Esophagus (tissue), 2 donors: ENCODE measurements at places on chromosomes 11 and 22. TPM values are rescaled to one million over a fixed set of nuclear protein-coding genes. Genes with fewer than 3 reads are reported as not detected.

BACE1 gene
- 6.9 TPM for polyA plus RNA-seq

YDJC gene
- 31.4 TPM for polyA plus RNA-seq

PHRF1 gene
- 13.7 TPM for polyA plus RNA-seq

GGTLC3 gene
- not detected for polyA plus RNA-seq

OR8H3 gene
- not detected for polyA plus RNA-seq

KCNQ1 gene
- 0.31 TPM for polyA plus RNA-seq

BMAL1 gene
- 9.1 TPM for polyA plus RNA-seq

PHLDB1 gene
- 25.7 TPM for polyA plus RNA-seq

OR5A2 gene
- polyA plus RNA-seq = not detected

PRR33 gene
- polyA plus RNA-seq = 0.43 TPM

DEFB131B gene
- not detected for polyA plus RNA-seq

CEP126 gene
- 1.3 TPM for polyA plus RNA-seq

NXPE2 gene
- not detected for polyA plus RNA-seq

GGT5 gene
- polyA plus RNA-seq = 4.7 TPM

SAA1 gene
- 10.8 TPM for polyA plus RNA-seq

GGTLC2 gene
- not detected for polyA plus RNA-seq

VPREB1 gene
- not detected for polyA plus RNA-seq

PANX3 gene
- not detected for polyA plus RNA-seq

POU2F3 gene
- polyA plus RNA-seq = 4.5 TPM

CASTOR1 gene
- 29.7 TPM for polyA plus RNA-seq

SLC25A18 gene
- 0.16 TPM for polyA plus RNA-seq

ZC3H12C gene
- polyA plus RNA-seq = 0.66 TPM

C22orf31 gene
- polyA plus RNA-seq = 0.26 TPM

C22orf42 gene
- not detected for polyA plus RNA-seq

FOLR2 gene
- 1.1 TPM for polyA plus RNA-seq

APOL2 gene
- 9.2 TPM for polyA plus RNA-seq

SLC37A2 gene
- 27.0 TPM for polyA plus RNA-seq

GANAB gene
- polyA plus RNA-seq = 59.8 TPM

CDC45 gene
- polyA plus RNA-seq = 12.1 TPM

SLC25A22 gene
- polyA plus RNA-seq = 10.2 TPM

OR10AG1 gene
- polyA plus RNA-seq = not detected

ARHGAP42 gene
- 1.2 TPM for polyA plus RNA-seq

MLC1 gene
- 0.04 TPM for polyA plus RNA-seq

OSBP2 gene
- polyA plus RNA-seq = 2.5 TPM

PTH gene
- polyA plus RNA-seq = not detected

KDM4E gene
- polyA plus RNA-seq = not detected

NEFH gene
- 0.16 TPM for polyA plus RNA-seq

SCO2 gene
- 0.61 TPM for polyA plus RNA-seq

CD248 gene
- polyA plus RNA-seq = 1.4 TPM

CASP5 gene
- not detected for polyA plus RNA-seq

OR51E1 gene
- 0.04 TPM for polyA plus RNA-seq

DGCR2 gene
- 32.2 TPM for polyA plus RNA-seq

LRRN4CL gene
- 1.4 TPM for polyA plus RNA-seq

CD81 gene
- polyA plus RNA-seq = 56.8 TPM

SPDYC gene
- polyA plus RNA-seq = not detected

INPP5J gene
- polyA plus RNA-seq = 3.3 TPM

KRTAP5-1 gene
- polyA plus RNA-seq = not detected

SMIM35 gene
- polyA plus RNA-seq = 0.01 TPM

WNT11 gene
- polyA plus RNA-seq = 0.25 TPM

KIAA1671 gene
- 14.2 TPM for polyA plus RNA-seq

ANO9 gene
- 18.1 TPM for polyA plus RNA-seq

ELP4 gene
- polyA plus RNA-seq = 8.8 TPM

SPTBN2 gene
- polyA plus RNA-seq = 61.3 TPM

MS4A6A gene
- 7.4 TPM for polyA plus RNA-seq

CCDC73 gene
- polyA plus RNA-seq = 0.02 TPM

GGT1 gene
- polyA plus RNA-seq = 3.9 TPM

KRTAP5-5 gene
- not detected for polyA plus RNA-seq

AIP gene
- 34.1 TPM for polyA plus RNA-seq

CCDC89 gene
- polyA plus RNA-seq = 0.08 TPM
